ENCODE measurements at places on chromosomes 12 and 14.

GRCh38 chr12:107551434-107551833 is 134.2 kb upstream of the PWP1 start:
- DNase-seq = peak; percentile 47

GRCh38 chr14:81062816-81063215 is 107.4 kb downstream of the TSHR start:
- DNase-seq = no peak

DNA sequence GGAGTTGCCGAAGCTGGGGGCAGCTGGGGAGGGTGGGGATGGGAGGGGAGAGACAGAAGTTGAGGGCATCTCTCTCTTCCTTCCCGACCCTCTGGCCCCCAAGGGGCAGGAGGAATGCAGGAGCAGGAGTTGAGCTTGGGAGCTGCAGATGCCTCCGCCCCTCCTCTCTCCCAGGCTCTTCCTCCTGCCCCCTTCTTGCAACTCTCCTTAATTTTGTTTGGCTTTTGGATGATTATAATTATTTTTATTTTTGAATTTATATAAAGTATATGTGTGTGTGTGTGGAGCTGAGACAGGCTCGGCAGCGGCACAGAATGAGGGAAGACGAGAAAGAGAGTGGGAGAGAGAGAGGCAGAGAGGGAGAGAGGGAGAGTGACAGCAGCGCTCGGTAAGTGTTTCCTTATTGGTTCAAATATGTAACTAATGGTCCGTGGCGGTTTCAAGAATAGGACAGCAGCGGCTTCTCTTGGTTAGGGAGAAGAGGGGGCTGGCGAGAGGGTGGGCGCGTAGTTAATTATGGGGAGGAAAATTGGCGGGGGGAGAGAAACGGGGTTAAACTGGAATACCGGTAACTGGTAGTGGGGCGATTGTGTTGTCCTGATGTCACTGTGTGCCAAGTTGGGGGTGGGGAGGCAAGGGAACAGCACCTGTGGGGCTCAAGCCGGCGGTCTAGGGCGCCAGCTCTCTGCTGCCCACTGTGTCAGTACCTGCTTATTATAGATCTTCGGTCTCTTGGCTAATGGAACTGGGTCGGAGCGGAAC is 8.4 kb downstream of the HOXC8 start:
- no peak for DNase-seq

- no peak for DNase-seq
Measured at GRCh38 chr12:52063981-52064649, 5.7 kb upstream of the ATG101 start.

All from small intestine (tissue), 16 donors.